HT1080 (cell line): ENCODE measurements at places on chromosomes 11 and 22. TPM values are rescaled to one million over a fixed set of nuclear protein-coding genes. Genes with fewer than 3 reads are reported as not detected.

SORL1 gene
- 3.1 and 4.9 TPM in 2 replicates for total RNA-seq

CNIH2 gene
- 1.5 and 2.6 TPM in 2 replicates for total RNA-seq

CARD18 gene
- total RNA-seq: not detected in 2 replicates

XKR3 gene
- 0.42 and 0.97 TPM in 2 replicates for total RNA-seq

AGBL2 gene
- 0.08 and 0.13 TPM in 2 replicates for total RNA-seq

DYNC2H1 gene
- 24.1 and 29.4 TPM in 2 replicates for total RNA-seq

ADAMTS15 gene
- 0.03 and 0.08 TPM in 2 replicates for total RNA-seq

PGA3 gene
- not detected in 2 replicates for total RNA-seq

CD3E gene
- 0.42 TPM in 1 of 2 replicates, not detected in the other for total RNA-seq

BATF2 gene
- 1.6 and 3.1 TPM in 2 replicates for total RNA-seq

UBQLNL gene
- total RNA-seq: 0.07 TPM in 1 of 2 replicates, not detected in the other

ACR gene
- total RNA-seq: not detected in 2 replicates

HOATZ gene
- total RNA-seq: not detected in 2 replicates
